ENCODE measurements at places on chromosomes 3 and 15. TPM values are rescaled to one million over a fixed set of nuclear protein-coding genes. Genes with fewer than 3 reads are reported as not detected.
A peak's percentile ranks its signal among the peaks of the same experiment; 100 is the strongest.

ARL14 gene
- not detected for total RNA-seq

BBX gene
- 54.0 TPM for total RNA-seq

- no peak for DNase-seq
Measured at GRCh38 chr3:30778933-30779332, 115.5 kb downstream of the GADL1 start.

GRCh38 chr15:38696109-38696727, 131.6 kb upstream of the RASGRP1 start:
- DNase-seq = peak; percentile 53

DNA sequence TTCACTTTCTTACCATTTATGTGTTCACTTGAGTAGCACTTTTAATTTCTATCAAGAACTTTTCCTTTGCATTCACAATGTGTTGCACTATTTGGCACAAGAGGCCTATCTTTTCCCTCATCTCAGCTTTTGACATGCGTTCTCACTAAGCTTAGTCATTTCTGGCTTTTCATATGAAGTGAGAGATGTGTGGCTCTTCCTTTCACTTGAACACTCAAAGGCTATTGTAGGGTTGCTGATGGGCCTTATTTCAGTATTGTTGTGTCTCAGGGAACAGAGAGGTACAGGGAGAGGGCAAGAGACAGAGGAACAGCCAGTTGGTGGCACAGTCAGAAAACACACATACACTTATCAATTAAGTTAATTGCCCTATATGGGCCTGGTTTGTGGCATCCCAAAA, 127.4 kb upstream of the MLF1 start:
- DNase-seq = no peak

GRCh38 chr3:97470481-97470880, 294.1 kb upstream of the ARL6 start:
- no peak for DNase-seq

- DNase-seq = no peak
Measured at GRCh38 chr3:130926504-130926903, 32.6 kb downstream of the ATP2C1 start.

GRCh38 chr3:8627201-8627940, 17.2 kb downstream of the SSUH2 start:
- DNase-seq = no peak
